ENCODE measurements at places on chromosomes 2 and 18. TPM values are rescaled to one million over a fixed set of nuclear protein-coding genes. Genes with fewer than 3 reads are reported as not detected.
A peak's percentile ranks its signal among the peaks of the same experiment; 100 is the strongest.

DNA sequence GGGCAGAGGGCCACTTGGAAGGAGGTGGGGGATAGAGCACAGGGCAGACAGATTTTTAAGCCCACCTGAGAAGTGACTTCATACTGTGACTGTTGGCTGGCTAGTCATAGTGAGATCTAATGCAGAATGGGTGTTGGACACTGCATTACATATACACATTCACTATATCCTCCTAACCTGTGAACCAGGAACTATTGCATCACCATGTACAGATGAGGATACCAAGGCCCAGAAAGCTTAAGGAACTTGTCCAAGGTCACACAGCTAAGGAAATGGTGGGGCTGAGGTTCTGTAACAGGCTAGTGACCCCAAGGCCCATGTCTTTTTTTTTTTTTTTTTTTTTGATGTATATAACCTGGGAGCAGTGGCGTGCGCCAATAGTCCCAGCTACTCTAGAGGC is 49.6 kb upstream of the SPRED2 start:
- DNase-seq = no peak

The COLEC11 gene
- 1.4 TPM for total RNA-seq

The PSMA8 gene
- total RNA-seq = not detected

GRCh38 chr2:203802342-203803052 is 65.1 kb upstream of the CTLA4 start:
- DNase-seq = no peak

The CKAP2L gene
- total RNA-seq = 0.69 TPM

- DNase-seq = no peak
Measured at GRCh38 chr2:126950504-126950903, 51.8 kb downstream of the TEX51 start.

DNA sequence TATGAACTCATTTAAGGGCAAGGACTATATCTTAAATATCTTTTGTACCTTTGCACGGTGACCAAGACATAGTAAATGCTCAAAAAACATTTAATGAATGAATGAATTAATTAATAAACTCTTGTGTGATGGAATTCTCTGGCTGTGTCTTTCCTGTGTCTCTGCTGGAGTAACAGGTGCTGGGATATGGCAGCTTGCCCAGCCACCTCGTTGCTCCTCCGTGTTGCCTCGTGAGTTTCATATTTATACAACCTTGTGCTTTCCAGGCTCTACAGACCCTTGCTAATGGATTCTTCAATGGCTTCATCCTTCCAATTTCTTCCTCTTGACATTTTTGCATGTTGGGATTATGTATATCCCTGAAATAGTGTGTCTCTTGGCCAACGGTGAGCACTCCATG is 30.4 kb downstream of the CTAGE1 start:
- no peak for DNase-seq

The EPB41L5 gene
- 21.8 TPM for total RNA-seq

The DSEL gene
- total RNA-seq = 17.4 TPM

The RNF152 gene
- total RNA-seq = 25.5 TPM

DNA sequence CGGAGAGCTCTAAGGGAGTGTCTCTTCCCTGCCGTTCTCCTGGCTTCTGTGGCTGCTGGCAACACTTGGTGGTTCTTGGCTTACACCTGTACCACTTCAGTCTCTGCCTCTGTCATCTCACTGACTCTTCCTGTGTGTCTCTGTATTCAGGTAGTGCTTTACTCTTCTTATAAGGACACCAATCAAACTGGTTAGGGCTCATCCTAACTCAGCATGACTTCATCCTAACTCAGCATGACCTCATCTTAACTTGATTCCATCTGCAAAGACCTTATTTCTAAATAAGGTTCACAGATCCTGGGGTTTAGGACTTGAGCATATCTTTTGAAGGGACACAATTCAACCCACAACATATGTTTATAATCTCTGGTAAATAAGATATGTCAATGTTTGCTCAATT is 51.6 kb upstream of the DSEL start:
- DNase-seq = no peak

DNA sequence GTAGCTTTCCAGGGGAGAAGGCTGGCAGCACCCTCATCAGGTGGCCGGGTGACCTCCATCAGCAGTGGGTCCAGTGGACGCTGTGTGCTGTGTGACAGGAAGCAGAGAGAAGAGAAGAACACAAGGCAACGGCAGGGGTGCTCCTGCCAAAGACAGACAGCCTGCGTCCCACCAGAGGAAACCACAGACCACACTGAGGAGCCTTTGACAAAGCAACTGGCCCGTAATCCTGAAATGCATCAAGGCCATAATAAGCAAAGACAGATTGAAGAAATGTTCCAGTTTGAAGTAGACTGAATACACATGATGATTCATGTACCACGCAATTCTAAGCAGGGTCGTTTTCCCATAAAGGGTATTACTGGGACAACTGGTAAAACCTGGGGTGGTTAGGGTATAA is 172.4 kb downstream of the FBXO15 start:
- no peak for DNase-seq

- DNase-seq = peak; percentile 98
Measured at GRCh38 chr2:206159346-206160124, at the start of the genes EEF1B2 and NDUFS1. Gene EEF1B2, plus strand, starts transcription at chr2:206159895. Its CDS starts 85 bp downstream, at chr2:206159980. Gene NDUFS1, minus strand, starts transcription at chr2:206159444. Its CDS starts 5,766 bp downstream, at chr2:206153678.

DNA sequence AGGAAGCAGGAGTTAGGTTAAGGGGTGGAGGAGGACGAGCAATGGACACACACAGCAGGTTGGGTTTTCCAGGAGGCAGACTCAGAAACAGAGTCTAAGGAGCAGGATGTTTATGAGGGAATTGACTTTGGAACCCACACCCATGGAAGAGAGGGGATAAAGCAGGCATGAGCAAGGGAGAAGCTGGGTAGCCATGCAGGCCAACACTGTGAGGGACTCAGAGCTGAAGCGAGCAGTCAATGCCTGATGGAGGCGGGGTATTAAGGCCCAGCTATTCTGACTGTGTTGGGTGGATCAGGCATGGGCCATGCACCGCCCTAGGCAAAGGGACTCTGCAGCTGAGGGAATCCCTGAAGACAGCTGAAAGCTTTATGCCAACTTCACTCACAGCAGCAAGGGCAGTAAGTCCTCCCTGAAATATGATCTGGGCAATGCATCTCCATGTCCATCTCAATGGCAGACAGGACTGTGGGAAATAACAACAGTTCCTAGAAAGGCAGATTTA is 37.6 kb downstream of the TEX51 start:
- DNase-seq = no peak

DNA sequence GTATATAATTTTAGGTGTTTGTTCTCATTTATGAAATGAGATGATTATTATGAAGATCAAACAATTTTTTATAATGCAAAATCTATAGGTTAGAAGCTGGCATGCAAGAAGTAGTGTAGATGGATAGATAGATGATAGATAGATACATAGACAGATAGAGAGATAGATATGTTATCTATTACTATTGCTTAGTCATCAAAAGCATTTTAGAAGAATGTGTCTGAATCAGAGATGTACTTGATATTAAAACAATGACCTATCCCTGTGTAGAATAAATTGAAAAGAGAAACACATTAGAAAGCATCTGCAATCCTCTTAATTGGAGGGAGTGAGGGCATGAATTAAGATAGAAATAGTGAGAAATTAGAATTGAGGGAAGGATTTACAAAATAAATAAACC is 436.2 kb upstream of the NXPH2 start:
- DNase-seq = no peak

DNA sequence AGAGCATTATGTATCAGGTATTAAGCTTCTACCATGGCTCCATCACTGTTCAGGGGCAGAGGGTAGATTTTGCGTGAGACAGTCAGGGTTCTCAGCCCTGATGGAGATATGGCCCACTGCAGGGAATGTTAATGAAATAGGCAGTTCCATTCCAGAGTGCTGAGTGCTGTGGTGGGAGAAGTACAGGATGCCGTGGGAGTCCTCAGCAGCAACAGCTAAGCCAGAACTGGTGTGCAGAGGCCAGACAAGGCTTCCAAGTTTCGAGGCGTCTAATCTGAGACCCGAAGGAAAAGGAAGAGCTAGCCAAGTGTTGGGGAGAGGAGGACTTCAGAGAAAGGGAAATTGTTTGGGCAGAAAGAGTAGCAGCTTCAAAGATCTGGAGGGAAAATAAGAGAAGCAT is 30.2 kb upstream of the MAPRE2 start:
- no peak for DNase-seq

DNA sequence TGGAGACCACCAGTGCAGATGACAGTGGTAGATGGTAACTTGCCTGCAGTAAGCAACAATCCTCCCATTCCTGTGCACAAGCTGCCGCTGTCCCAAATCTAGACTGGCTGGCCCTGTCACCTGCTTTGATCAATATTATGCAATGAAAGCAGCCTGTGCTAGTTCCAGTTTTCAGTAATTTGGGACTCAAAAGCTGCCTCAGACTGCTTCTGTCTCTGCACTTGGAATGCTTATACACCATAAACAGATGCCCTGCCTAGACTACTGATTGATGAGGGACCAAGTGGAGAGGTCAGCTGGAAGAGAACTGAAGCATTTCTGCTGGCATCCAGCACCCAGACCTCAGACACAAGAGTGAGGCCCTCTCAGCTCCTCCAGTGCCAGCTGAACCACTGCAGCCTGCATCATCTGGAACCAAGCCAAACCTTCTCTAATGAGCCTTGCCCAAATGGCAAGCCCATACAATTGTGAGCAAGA is 24.9 kb downstream of the CCBE1 start:
- DNase-seq = no peak

GRCh38 chr2:12502759-12503158 is 214.0 kb upstream of the TRIB2 start:
- DNase-seq = no peak

DNA sequence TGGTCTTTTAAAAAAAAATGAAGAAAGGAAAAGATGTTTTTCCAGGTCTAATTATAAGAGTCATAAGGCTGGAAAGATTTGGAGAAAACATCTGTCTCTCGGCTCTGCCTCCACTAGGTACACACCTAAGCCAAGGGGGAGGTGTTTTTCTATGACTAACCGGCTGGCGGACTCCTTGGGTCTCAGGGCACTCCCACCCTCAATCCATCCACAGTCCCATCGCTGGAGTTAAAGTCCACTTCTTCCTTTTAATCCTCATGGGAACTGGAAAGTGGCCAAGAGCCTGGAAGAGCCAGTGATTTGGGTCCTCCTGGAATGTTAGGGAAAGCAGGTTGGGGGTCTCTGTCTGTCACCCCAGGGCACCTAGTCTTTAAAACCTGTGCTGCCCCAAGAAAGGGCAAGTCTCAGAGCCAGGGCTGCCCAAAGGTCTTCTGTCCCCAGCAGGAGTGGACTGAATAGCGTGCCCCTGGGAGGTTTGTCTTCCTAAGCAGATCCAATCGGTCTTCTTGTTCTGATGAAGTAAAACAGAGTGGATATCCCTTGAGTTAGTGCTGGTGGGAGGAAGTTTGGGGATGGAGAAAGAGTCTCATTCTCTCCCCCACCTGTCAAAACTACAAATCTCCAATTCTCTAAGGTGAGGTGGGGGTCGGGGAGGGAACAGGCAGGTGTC is 66.4 kb downstream of the MCFD2 start:
- DNase-seq = no peak

DNA sequence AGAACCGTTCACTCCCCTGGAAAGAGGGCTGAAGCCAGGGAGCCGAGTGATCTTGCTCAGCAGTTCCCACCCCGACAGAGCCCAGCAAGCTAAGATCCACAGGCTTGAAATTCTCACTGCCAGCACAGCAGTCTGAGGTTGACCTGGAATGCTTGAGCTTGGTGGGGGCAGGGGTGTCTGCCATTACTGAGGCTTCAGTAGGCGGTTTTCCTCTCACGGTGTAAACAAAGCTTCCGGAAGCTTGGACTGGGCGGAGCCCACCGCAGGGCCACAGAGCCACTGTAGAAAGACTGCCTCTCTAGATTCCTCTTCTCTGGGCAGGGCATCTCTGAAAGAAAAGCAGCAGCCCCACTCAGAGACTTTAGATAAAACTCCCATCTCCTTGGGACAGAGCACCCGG is 180.8 kb downstream of the WDR7 start:
- no peak for DNase-seq

DNA sequence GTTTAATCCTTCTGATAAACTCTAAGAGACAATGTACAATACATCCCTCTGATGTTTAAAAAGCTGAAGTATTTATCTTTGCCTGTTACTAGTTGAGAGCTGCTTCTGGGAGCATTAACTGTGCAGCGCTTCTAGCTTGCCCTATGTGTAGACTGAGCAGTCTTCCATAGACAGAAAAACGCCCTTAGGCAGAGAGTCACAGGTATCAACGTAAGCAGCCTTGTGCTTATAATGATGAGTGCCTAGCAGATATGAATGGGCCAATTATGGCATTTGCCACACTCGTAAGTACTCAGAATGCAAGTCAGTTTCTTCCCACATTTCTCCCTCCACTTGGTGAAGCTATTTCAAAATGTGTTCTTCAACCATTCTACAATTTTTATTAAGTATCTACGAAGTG is 731.1 kb upstream of the SLC8A1 start:
- no peak for DNase-seq

- DNase-seq = no peak
Measured at GRCh38 chr2:217822296-217823252, 180.2 kb downstream of the TNS1 start.

- DNase-seq = no peak
Measured at GRCh38 chr18:30211112-30211511, 831.4 kb downstream of the DSC3 start.

The EFR3B gene
- total RNA-seq = 1.3 TPM

The CNTNAP5 gene
- total RNA-seq = not detected

DNA sequence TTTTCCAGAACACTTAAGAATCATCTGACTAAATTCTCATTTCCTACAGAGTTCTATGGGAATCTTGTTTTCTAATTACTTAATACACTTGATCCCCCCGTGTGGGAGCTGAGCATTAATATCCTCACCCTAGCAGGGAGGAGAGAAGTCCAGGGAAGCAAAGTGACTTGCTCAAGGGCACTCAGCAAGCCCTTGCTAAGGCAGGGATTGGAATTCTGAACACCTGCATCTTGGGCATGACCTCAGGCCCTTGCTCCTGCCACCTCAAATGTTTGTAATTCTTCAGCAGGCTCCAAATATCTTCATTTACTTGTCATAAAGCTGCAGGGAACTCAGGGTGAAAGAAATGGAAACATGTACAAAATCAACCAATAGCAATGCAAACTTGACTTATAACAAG is 162.4 kb downstream of the GPD2 start:
- no peak for DNase-seq

GRCh38 chr18:9762526-9762925 is 54.4 kb downstream of the RAB31 start:
- DNase-seq = no peak

- no peak for DNase-seq
Measured at GRCh38 chr2:216557413-216557812, 58.8 kb downstream of the RPL37A start.

GRCh38 chr2:219118504-219118903 is 42.1 kb downstream of the NHEJ1 start:
- no peak for DNase-seq

DNA sequence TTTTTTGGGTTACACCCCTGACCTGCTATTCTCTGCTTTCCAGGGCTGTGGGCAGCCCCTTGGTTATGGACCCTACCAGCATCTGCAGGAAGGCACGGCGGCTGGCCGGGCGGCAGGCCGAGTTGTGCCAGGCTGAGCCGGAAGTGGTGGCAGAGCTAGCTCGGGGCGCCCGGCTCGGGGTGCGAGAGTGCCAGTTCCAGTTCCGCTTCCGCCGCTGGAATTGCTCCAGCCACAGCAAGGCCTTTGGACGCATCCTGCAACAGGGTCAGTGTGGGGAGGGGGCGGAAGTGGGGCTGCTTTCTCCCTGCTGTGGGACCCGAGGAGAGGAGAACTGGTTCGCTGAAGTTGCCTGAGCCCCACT is 9.7 kb upstream of the WNT10A start:
- peak; percentile 80 for DNase-seq

The TTC39C gene
- 13.4 TPM for total RNA-seq

Data from aorta (tissue), 5 donors.